Calu3 (cell line): ENCODE measurements at places on chromosomes 16 and 17. TPM values are rescaled to one million over a fixed set of nuclear protein-coding genes. Genes with fewer than 3 reads are reported as not detected.

DNA sequence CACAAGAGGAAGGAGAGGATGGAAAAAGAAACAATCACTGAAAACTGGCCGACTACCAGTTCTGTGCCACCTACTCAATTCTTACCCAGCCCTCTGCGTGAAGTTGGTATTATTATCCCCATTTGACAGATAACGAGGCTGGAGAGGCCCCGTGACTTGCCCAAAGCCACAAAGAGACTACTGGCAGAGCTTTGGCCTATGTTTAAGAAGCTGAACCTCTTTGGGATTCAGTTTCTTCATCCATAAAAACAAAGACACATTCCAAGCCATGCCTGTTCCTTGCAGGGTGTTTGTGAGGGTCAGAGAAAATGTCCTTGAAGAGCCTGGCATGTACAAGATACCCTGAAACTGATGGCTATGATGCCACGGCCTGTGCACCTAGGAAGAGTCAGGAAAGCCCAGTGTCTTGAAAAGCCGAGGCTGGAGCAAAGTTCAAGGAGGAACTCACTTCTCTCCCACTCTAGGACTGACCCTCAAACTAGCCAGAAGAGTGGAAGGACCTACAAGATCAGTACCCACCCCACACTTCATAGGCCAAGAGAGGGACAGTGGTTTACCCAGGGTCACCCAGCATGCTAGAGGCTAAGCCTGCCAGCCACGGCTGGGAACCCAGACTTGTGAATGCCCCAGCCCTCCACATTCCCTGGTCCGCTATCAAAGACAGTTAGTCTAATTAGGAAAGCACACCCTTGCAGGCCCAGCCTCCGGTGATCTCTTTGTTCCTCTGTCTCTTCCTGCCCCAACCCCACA is 1.6 kb upstream of the ACSF2 start:
- peak; percentile 24 for DNase-seq

DNA sequence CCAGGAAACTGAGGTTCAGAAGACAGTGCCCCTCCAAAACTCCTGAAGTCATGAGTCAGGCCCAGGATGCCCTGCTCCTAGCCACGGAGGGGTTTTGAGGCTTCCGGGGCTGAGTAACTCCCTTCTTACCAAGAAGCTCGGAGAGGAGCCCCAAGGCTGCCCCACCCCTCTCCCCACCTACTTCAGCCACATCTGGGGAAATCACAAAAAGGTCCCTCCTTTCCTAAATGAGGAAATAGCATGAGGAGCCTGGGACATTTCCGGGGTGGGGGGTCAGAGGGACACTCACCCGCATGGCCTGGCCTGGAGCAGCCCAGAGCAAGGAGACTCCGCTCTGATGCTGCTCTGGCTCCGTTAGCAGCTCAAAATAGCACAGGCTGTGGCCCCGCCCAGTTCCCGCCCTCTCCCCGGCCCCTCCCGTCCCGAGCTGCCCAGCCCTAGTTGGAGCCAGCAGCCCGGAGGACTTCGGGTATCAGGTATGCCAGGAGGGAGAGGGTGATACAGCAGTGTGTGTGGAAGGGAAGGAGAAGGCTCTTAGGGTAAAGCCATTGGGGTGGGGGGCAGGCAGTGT is 40.1 kb downstream of the MYO18A start:
- DNase-seq, result peak; percentile 56

DNA sequence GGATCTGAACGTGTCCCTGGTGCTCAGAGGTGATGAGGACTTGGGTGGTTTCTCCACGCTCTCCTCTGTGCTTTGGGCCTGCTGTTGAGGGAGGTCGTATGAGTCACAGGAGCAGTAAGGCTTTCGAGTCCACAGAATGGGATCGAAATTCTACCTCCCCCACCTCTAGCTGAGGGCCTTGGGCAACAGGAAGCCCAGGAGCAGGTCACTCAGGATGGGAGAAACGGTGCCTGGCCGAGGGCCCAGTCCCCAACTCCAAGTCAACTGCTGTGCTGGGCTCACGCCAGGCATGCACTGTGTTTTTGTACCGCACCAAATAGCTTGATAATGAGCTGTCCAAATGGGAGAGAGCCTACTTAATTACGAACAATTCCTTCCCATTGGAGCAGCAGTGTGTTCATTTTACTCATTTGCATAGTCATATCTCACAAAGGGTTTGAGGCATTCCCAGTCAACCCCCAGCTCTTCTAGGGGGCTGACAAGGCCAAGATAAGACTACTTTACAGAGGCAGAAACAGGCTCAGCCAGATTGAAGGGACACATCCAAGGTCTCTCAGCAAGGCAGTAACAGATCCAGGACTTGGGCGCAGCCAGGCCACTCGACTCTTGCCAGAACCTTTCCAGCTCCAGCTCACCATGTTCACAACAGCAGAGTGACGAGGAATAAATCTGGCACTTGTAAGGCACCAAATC is 53.6 kb downstream of the WNT3 start:
- DNase-seq, result no peak

DNA sequence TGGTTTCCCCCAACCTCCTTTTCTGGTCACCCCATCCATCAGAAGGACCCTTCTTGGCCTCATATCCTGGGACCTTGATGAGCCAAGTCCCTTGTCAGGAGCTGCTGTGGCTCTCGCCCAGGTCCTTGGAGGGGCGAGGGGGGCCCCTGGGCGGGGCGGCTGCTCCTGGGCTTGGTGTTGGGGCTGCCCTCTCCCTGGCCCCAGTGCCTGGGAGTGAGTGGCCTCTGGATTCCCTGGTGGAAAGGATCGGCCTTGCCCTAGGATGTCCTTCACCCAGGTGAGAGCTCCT is 6.2 kb upstream of the NOTUM start:
- DNase-seq, result no peak

- no peak for DNase-seq
These were observed 12.4 kb upstream of the ST6GALNAC2 start for GRCh38 chr17:76598004-76598439.

DNA sequence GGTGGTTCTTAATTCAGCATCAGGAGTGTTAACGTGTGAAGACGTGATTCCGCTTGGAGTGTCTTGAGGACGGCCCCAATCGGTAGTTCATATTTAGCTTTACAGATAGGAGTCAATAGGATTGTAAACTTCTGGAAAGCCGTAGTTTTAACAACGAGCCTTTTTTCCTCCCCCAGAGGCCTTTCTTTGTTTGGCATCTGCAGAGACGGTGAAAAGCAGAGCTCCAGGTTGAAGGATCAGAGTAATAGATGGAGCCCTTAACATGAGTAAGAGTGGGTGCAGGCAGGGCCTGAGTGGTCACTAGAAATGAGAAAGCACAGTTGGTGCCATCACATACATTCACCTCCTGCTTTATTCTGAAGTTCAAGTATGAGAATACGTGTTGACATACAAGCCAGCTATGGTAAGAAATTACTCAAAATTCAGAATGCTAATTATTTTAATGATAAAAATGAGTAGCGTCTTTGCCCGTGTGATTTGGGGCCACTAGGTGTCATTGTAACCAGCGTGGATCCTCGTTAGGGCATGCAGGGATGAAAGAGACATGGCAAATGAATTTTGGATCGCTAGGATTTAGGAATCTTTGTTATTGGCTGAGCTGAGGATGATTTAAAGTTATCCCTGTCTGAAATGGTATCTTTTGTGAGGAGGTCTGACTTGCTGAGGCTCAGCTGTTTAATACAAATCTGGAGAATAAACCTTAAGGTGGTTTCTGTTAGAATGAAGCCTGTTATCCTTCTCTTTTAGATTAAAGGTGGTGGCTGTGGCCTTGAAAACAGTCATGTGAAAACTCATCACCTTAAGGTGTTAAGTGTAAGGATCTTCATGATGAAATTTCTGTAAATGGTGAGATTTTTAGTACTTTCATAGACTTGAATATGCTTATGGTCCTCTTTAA is 18.6 kb downstream of the PRCD start:
- no peak for DNase-seq

Gene CX3CL1
- total RNA-seq, result 17.6 and 41.4 TPM in 2 replicates

Gene NPIPA5
- 18.0 and 18.3 TPM in 2 replicates for total RNA-seq
